Stimulated activated CD8-positive, alpha-beta memory T cell treated with anti-CD3 and anti-CD28 coated beads, Interleukin-15, amount 100 ng/mL, for 48 hours (primary cell): ENCODE measurements at places on chromosomes 7 and 10.

DNA sequence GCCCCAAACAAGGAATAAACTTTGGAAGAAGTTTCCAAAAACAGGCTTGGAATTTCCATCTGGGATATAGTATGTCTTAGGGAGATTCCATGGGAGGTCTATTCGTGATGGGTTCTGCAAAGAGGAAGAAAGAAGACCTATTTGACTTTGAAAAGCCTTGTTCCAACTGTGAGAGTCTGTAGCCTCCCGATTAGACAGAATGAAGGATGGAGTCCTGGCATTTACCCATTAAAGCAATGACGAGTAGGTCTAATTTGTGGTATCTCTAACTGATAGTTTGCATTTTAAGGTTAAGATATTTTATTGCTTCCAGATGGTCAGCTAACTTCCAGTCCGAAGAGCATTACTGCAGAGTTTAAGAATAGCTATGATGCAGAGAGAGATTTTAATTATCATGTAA lies 19.5 kb upstream of the GALNT17 start:
- DNase-seq = no peak

DNA sequence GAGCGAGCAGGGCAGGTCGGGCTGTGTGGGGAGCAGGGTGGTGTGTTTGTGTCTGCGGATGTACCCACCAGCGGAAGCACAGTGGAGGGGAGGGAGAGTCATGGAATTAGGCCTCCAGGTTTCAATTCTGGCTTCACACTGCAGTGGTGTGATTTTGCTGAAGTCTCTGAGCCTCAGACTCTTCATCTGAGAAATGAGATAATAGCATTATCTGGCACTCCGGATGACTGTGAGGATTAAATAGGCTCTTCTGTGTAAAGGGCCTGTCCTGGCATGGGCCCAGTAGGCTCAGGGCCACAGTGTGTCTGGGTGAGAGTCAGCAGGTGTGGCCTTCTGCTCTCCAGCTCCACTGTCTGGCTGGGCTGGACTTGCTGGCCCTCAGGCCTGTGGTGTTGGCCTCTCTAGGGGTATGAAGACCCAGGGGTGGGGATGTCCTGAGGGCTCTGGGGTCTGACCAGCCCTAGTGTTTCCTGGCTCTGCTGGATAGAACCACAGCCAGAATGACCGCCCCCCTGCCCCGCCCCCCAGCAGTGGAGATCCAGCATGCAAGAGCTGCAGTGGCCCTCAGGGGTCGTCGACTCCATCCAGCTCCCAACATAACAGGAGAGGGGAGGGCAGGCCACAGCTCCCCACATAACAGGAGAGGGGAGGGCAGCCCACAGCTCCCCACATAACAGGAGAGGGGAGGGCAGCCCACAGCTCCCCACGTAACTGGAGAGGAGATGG lies 178.6 kb downstream of the RPS24 start:
- no peak for DNase-seq

DNA sequence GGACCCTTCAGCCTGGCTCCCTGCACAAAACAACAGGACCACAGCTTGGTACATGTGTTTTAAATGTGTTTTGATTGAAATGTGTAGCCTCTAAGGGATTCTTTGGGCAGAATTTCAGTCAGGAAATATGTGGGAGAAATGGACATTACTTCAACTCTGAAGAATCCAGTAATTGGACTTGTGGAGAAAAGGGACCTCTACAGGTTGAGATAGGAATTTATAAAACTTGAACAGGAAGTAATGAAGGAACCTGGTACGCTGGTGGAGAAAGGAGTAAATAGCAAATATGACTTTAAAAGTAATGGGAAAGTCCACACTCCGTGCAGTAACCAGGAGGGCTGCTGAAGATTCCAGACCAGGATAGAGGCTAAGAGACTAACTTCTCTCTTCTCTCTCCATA lies 220.5 kb downstream of the LHFPL3 start:
- no peak for DNase-seq

DNA sequence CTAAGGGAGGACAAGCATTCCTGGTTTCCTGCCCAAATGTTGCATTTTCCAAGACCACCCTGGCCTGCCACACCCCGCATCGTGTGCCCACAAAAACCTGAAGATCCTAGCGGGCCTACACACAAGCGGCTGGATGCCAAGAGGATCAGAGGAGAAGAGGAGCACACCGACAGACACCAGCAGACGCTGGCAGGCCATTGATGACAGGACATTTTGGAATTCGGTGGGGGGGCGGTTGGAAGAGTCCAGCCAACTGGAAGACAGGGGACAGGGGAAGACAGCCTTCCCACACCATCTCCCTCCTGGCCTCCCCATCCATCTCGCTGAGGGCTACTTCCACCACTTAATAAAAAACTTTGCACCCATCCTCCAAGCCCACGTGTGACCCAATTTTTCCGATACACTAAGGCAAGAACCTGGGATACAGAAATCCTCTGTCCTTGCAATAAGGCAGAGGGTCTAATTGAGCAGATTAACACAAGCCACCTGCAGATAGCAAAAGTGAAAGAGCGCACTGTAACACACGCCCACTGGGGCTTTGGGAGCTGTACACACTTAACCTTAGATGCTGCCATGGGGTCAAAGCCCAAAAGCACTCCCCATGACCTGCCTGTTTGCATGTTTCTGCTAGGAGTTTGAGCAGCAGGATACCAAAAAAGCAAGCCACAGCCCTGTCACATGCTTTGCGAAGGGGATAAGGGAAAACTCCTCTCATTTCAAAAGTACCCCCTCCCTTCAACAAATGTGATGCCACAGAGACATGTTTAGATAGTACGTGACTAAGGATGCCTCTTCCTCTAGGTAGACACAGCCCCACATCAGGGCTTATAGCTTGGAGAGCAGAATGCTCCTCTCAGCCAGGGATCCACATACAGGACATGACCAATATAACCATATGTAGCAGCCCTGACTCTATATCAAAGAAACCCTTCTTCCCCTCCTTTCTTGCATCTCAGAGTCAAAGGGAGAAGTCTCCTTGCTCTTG lies 13.4 kb upstream of the SMNDC1 start:
- DNase-seq = no peak

GRCh38 chr10:62907470-62908212 lies 91.5 kb upstream of the EGR2 start:
- no peak for DNase-seq
